Mesothelial cell of epicardium (in vitro differentiated cells): ENCODE measurements at places on chromosomes 12 and 14.

GRCh38 chr12:83536496-83536895 is 849.8 kb downstream of the TMTC2 start:
- no peak for DNase-seq

- DNase-seq, result no peak
These were observed 151.8 kb downstream of the FUT8 start for GRCh38 chr14:65564370-65564769.

DNA sequence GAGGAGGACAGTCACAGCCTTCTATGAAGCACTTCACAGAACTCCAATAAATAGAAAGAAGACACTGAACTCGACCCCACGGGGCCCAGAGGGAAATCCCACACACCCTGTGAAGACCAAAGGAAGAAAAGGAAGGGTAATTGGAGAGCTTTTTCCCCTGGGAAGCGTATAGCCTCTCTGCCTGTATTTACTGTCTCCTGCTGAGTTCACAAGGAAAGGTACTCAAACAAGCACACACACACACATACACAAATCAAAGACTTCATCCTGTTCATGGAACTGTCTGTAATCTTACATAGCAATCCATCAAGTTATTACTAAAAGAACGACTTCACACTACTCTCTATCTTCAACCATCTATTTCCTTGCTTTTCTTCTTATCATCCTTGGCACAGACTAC is 15.3 kb downstream of the FOXN3 start:
- no peak for DNase-seq

- DNase-seq, result no peak
These were observed 1.5 kb upstream of the NRL start for GRCh38 chr14:24116128-24116814.

DNA sequence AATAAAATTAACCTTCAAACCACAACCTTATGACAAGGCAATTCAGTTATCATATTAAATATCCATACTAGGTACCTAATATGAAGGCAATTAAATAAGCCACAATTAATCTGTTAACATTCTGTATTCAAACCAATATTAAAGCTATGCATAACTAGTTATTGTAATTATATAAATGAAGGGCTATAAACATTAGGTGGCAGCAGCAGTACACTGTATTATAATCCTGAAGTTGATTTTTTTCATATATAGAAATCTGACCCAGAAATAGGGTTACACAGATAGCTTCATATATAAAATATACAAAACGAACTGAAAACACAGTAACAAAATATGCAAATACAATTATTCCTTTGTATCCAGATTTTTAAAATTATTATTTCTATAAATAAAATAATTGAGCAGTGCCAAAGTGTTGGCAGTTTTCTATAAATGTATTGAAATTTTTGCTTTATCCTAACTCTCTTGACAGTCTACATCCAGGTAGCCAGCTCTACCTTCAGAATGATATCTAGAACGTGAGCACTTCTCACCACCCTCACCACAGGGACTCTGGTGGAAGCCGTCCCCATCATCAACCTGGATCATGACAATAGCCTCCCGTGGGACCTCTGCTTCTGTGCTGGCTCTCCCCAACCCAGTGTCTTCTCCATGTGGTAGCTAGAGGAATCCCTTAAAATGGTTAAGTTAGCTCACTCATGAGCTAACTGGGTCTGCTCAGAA is 136.2 kb downstream of the MED13L start:
- no peak for DNase-seq

DNA sequence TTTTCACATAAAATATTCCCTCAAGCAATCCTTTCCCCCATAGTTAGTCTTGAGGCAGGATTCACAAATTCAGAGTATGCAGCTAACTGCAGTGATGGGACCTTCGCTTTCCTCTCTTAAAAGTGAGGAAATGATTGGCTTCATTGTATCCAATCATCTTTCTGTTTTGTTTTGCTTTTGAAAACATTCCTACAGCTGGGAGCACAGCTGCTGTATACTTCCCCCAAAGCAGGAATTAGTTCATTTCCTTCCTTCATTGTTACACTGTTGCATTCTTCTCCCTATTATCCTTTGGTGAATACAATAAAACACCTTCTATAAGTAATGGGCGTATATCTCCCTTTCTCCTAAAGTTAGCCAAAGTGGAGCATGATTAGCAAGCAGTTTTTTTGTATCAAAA is 9.4 kb upstream of the GAS2L3 start:
- DNase-seq, result no peak

DNA sequence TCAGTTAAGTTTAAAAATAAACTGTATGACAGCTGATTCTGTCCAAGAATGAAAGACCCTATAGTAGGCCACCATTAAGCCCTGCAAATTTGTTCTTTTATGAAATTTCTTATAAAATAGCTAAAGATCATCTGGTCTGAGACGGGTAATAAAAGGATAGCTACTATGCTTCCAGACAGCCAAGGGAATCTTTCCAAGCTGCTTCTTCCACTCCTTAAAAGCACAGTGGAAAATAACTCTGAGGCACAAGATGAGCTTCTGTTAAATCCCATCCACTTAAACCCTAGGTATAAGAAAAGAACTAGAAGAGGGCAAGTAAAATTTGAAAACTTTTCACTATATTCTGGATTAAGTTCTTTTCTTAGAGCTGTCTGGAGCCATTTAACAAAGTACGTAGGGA is 194.3 kb downstream of the CAPZA3 start:
- no peak for DNase-seq
